ENCODE measurements at places on chromosomes 5 and 9.

DNA sequence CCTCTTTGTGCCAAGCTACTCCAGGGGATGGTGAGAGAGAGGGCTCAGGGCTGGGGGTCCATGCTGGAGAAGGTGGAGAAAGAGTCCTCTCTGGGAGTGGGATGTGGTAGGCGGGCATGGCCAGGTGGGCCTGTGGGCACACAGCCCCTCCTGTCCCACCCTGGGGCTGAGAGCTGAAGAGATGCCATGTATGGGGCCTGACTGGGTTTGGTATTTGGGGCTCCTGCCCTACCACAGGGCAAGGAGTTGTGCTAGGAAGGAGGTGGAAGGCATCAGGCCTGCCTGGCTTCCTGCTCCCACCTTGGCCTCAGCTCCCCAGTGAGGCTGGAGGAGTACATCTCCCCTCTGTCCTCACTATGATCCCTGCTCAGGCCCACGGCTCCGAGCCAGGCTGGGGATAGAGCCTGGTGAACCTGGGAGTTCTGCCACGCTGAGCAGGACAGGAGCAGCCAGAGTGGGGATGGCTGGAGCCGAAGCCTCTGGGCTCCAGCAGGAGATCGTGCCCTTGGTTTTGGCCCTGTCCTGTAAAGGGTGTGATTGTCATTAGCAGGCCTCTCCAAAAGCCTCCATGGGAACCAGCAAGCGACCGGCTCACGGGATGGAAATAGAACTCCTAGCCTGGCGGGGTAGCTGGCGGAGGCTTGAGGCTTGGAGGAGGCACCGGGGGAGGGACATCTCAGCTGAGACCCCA, 75.5 kb downstream of the CACNA1B start:
- DNase-seq, result no peak

- no peak for DNase-seq
Measured at GRCh38 chr5:172503925-172504700, 49.8 kb upstream of the SH3PXD2B start.

GRCh38 chr5:142910128-142910527, 140.0 kb downstream of the ARHGAP26 start:
- DNase-seq, result no peak

GRCh38 chr5:156340893-156341292, 13.9 kb downstream of the SGCD start:
- no peak for DNase-seq

DNA sequence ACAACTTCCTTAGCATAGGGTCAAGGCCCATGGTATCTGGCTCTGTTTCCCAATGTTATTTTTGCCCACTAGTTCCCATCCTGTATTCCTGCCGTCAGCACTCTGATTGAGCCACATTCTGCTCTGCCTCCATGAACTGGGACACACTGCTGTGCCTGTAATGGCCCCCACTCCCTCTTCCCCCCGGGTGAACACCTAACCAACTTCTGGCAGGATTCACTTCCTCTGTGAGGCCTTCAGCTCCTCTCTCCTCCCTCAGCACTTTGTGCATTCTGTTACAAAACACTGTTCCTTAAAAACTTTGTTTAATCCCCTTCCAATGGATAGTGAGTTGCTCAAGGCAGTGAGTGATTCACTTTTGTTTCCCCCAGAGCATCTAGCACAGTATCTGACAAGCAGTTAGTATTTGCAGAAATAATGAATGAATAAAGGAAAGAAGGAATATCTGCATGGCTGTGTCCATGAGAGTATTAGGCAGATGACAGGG, 183.6 kb downstream of the EFNA5 start:
- no peak for DNase-seq

Data from A673 (cell line).